ENCODE measurements at places on chromosomes 1 and 21. TPM values are rescaled to one million over a fixed set of nuclear protein-coding genes. Genes with fewer than 3 reads are reported as not detected.

SPATA45 gene
- polyA plus RNA-seq: not detected

KRTAP11-1 gene
- not detected for polyA plus RNA-seq

ETV3L gene
- polyA plus RNA-seq: not detected

ARMH1 gene
- 0.71 TPM for polyA plus RNA-seq

C1orf167 gene
- 0.54 TPM for polyA plus RNA-seq

OR6K3 gene
- polyA plus RNA-seq: not detected

Data from BJ (cell line).